Osteocyte (in vitro differentiated cells): ENCODE measurements at places on chromosomes 1 and 21. TPM values are rescaled to one million over a fixed set of nuclear protein-coding genes. Genes with fewer than 3 reads are reported as not detected.

- no peak for DNase-seq
Measured at GRCh38 chr1:52899445-52899894, 22.1 kb downstream of the ECHDC2 start.

FMN2 gene
- total RNA-seq, result 8.6 and 9.3 TPM in 2 replicates

DNA sequence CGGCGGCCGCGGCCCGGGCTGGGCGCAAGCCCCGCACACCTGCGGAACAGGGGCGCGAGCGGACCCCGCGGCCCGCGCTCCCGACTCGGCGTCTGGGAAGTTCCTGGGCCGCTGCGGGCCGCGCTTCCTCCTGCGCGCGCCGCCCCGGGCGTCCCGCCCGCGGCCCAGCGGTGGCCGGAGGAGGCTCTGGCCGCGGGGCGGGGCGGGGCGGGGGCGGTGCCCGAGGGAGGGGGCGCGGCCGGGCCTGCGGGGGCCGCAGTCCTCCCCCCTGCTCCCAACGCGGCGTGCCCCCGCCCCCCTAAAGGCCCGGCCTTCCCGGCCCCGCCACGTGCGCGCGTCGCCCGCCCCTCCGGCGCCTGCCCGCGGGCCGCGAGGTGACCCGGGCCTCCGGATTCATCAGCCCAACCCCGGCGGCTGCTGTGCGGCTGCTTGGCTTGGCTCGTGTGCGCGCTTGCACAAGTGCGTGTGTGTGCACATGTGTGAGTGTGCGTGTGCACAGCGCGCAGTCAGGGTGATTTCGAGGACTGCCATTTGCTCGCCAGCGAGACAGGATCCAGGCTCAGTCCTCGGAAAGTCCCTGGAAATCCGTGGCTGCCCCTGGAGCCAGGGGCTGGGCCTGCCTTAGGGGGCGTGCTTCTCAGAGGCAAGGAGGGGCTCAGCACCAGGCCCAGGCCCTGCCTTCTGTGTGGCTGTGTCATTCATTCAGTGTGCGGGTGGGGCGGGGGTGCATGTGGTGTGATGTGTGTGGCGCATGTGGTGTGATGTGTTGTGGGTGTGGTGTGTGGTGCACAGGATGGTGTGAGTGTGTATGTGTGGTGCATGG, at the start of gene C2CD2:
C2CD2 (minus strand) TSS at position 188 of the 823 bp plus-strand sequence. CDS start 370 bp downstream, outside the sequence.
- no peak for DNase-seq

- DNase-seq, result no peak
Measured at GRCh38 chr1:31111290-31111951, 45.9 kb upstream of the PUM1 start.

DNA sequence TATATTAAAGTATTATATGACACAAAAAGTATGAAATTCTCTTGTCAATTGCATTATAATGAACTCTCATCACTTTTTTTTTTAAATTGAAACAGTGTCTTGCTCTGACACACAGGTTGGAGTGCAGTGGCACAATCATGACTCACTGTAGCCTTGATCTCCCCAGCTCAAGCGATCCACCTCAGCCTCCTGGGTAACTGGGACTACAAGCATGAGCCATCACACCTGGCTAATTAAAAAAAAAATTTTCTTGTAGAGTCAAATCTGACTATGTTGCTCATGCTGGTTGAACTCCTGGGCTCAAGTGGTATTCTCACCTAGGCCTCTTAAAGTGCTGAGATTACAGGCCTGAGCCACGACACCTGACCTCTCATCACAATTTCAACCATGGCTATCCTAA, 259.3 kb downstream of the S1PR1 start:
- no peak for DNase-seq

- DNase-seq, result no peak
Measured at GRCh38 chr1:205802060-205802459, 10.9 kb downstream of the SLC41A1 start.

RSPO1 gene
- total RNA-seq, result not detected in 2 replicates

DNA sequence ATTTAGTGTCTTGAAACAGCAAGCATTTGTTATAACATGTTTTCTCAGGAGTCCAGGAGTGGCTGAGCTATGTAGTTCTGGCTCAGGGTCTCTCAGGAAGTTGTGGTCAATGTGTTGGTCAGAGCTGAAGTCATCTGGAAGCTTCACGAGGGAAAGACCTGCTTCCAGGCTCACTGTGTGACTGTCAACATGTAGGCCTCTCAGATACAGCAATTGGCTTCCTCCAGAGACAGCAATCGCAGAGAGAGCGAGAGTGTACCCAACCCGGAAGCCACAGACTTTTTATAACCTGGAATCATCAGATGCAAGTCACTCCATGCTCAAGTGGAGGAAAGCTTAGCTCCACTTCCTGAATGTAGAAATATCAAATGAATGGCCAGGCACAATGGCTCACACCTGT, 40.9 kb downstream of the TNFRSF9 start:
- DNase-seq, result no peak

DNA sequence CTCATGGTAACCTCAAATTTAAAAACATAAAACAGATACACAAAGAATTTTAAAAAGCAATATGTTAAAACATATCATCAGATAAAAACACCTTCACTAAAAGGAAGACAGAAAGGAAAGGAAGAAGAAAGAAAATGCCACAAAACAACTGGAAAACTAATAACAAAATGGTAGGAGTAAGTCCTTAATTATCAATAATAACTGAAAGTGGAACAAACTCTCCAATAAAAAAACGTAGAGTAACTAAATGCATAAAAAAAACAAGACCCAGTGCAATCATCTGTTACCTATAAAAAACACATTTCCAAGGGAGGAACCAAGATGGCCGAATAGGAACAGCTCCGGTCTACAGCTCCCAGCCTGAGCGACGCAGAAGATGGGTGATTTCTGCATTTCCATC, 47.1 kb upstream of the ACADM start:
- no peak for DNase-seq

DNA sequence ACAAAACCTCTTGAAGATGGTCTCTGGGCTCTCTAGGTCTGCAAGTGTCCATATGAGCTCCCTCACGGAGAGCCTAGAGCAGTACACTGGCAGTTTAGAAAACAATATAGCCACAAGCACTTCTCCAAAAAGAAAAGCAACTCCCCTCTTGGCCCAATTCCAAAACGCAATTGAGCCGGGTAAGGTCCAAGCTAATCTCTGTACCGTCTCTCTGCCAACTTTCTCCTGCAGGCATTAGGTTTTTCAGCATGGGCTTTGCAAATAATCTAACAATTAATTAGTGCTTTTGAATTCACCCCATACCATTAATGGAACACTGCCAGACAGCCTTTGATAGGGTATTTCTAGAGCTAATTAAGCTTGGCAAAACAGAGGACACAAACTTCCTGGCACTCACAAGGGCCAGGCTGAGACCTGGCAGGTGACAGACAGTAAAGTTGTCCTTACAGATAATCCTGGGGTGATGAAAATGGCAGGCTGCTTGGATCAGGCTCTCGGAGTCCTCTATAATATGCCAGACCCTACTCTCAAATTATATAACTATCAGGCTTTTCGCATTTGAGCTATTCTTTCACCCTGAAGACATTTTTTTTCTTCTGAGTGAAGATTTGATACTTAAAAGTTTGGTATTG, 39.8 kb downstream of the TGFBR3 start:
- no peak for DNase-seq

- no peak for DNase-seq
Measured at GRCh38 chr21:15446223-15446622, 283.6 kb upstream of the USP25 start.

DNA sequence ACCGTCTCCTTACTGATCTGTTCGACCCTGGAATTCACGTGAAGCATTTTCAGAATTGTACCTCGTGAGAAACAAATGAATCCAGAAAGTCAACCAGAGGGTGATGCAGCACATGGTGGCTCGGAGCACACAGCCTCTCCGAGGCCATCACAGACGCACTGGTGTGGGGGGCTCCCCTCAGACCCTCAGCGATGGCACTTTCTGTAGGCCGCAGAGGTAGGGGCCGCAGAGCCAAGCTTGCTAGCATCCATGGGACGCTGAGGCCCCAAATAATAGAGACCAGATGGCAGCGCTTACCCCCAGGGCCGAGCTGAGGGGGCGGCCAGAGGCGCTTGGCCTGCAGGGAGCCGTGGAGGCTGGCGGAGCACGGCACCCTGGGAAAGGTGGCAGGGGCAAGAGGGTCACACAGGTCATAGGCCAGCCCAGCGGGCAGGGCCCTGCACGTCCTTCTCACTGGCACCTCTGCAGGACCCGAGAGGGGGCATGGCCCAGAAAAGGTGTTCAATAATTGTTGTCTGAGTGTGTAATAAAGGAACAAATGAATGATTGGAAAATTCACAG, 28.1 kb upstream of the COL6A2 start:
- DNase-seq, result peak; percentile 62

GRCh38 chr1:172537366-172537765, 4.4 kb downstream of the SUCO start:
- no peak for DNase-seq

DNA sequence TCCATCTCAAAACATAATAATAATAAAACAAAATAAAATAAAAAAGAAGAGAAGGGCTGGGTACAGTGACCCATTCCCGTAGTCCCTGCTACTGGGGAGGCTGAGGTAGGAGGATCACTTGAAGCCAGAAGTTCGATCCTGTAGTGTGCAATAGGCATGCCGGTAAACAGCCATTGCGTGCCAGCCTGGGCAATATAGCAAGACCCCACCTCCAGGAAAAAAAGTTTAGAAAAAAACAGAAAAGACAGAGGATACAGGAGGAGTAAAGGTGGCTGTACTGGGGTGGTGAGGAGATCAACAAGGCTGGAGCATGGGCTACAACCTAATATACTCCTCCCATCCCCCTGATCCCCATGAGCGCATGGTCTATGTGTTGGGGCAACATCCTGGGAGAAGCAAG, 30.8 kb downstream of the PTAFR start:
- DNase-seq, result no peak

GRCh38 chr1:206419783-206420182, 50.5 kb upstream of the IKBKE start:
- no peak for DNase-seq

DNA sequence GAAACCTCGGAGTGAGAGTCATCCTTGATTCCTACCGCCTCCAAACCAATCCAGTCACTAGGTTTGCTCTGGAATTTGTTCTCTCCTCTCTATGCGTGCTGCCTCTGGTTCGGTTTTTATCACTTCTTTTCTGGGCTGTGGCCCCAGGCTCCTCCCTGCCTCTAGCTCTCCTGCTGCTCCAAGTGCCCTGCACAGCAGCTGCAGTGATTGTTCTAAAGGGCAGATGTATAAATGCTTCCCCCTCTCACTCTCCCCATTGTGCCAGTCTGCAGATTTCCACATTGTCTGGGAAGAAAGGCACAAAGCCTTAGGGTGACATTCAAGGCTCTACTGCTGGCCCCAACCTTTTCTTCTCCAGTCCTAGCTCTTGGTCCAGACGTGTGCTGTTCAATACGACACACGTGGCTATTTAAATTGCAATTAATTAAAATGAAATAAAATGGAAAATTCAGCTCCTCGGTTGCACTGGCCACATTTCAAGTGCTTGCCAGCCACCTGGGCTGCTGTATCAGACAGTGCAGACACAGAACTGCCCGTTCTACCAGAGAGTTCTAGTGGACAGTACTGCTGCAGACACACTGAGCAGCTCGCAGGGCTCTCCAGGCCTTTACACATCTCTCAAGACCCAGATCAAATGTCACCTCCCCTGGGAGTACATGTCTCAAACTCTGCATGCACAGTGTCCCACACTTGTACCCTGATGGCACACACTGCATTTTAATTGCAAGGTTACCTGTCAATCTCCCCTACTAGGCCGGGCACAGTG, 12.4 kb downstream of the TRIM62 start:
- no peak for DNase-seq

DNA sequence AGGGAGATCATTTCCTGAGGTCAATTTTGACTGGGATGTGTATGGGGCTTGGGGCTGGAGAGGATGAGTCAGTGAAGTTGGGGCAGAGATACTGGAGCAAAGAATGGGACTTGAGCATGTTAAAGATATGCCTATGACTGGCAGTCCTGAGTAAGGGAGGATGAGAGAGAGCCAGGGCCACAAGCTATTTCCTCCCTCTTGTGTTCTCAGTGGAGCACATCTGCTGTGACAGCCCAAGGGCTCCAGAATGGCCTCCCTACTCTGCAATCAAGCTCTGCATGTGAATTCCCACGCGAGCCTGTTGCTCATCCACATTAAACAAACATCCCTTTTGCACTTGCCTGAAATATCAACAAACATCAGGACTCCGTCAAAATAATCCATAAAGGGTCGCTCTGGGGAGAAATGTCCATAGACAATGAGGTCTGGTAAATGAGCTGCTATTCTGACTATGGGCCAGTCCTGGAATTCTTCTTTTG, 9.2 kb downstream of the ADCY10 start:
- no peak for DNase-seq

DNA sequence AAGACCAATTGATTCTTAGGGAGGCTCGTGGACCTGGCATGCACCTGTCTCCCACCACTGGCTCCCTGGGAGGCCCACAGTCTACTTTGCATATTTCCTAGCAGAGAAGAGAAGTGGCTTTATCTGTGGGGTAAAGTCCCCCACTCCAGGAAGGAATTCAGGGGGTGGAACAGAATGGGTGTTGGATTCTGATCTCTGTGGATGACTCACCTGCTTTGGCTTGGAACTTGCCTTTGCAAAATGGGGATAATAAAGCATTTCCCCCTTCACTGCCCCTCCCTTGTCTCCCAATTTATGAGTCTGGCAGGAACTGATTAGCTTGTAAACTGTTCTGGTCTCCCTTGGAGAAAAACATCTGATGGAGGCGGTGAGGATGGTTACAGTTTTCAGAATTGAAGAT, 21.2 kb upstream of the OTUD3 start:
- no peak for DNase-seq

DNA sequence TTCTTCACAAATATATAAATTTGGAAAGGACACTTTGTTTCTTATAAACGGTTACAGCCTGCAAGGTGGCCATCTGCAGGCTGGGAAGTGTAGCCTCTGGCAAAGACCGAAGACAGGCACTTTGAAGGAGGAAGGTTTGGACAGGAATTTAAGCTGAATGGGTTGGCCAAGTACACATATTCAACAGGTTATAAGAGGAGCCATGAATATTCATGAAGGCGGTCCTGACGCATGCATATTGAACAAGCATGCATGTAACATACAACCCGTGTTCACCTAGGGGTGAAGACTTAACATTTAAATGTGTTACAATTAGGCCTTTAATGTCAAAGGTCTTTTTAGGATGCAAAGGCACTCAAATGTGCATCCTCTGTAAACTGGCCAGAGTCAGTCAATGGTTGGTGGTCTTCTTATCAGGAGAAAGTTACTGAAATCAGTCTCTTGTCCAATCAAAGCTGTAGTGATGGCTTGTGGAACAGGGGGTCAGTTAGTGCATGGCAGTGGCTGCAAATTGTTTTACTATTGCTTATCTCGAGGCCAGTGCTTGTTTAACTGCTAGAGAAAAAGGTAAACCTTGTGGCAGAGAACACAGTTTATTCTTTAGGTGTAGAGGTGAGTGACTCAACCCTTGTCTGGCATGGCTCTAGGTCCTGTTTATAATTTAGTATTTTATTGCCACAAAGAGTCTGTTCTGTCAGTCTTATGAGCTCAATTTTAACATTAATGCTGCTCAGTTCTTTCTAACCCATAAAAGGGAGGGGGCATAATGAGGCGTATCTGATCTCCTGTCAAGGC, 70.3 kb upstream of the F3 start:
- DNase-seq, result no peak

CELA2A gene
- not detected in 2 replicates for total RNA-seq

HIVEP3 gene
- total RNA-seq, result 0.78 and 0.97 TPM in 2 replicates

- DNase-seq, result no peak
Measured at GRCh38 chr1:152756872-152757271, 953 bp upstream of the KPRP start.

ZNF697 gene
- 8.0 and 8.3 TPM in 2 replicates for total RNA-seq

- DNase-seq, result no peak
Measured at GRCh38 chr1:209265301-209265700, 318.2 kb upstream of the CAMK1G start.
